ENCODE measurements at places on chromosomes 16 and 17.

GRCh38 chr16:65583498-65583897 is 461.6 kb upstream of the CDH11 start:
- DNase-seq = no peak

- peak; percentile 16 for DNase-seq
Measured at GRCh38 chr16:69522041-69522578, 43.7 kb upstream of the NFAT5 start.

DNA sequence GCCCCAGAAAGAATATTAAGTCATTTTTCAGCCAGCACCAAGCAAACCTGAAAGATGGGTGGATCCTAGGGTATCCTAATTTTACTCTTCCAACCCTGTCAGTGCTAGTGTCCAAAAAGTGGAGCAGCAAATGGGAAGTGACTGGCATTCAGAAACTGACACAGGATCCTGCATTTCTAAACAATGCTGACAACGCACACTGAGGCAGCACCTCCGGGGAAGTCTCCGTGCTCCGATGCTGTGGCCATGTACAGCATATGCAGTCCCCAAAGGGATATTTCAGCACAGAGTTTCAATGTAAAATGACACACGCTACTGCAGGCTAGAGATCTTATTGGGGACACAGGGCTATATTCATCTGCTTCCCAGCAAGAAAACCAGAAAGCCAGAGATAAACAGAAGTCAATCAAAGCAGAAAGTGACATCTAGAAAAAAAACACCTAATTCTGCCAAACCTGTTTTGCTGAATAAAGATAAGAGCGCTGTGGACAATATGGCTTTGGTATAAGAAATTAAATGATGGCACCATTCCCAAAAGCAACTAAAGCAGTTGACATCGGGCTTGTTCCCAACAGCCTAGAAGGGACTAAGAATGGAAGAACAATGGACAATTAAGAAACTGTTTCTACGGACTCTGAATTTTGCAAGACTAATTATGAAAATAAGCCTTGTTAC is 17.3 kb downstream of the XYLT1 start:
- no peak for DNase-seq

GRCh38 chr16:65037556-65037955 is 84.3 kb downstream of the CDH11 start:
- no peak for DNase-seq

GRCh38 chr17:1150863-1151600 is 28.7 kb downstream of the ABR start:
- no peak for DNase-seq

DNA sequence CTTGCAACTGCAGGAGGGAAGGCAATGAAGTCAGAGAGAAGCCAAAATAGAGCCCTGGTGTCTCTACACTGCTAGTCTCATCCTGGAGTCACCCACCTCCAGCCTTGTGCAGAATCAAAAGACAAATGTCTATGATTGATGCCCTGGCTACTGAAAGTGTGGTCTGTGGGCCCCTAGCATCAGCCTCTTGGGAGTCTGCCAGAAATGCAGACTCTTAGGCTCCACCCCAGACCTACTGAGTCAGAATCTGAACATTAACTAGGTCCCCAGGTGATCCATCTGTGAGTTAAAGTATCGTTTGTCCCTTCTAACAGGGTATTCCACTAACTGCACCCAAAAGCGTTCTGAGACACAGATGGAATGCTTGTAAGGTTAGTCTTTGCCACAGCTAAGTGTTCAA is 21.2 kb downstream of the EARS2 start:
- no peak for DNase-seq

DNA sequence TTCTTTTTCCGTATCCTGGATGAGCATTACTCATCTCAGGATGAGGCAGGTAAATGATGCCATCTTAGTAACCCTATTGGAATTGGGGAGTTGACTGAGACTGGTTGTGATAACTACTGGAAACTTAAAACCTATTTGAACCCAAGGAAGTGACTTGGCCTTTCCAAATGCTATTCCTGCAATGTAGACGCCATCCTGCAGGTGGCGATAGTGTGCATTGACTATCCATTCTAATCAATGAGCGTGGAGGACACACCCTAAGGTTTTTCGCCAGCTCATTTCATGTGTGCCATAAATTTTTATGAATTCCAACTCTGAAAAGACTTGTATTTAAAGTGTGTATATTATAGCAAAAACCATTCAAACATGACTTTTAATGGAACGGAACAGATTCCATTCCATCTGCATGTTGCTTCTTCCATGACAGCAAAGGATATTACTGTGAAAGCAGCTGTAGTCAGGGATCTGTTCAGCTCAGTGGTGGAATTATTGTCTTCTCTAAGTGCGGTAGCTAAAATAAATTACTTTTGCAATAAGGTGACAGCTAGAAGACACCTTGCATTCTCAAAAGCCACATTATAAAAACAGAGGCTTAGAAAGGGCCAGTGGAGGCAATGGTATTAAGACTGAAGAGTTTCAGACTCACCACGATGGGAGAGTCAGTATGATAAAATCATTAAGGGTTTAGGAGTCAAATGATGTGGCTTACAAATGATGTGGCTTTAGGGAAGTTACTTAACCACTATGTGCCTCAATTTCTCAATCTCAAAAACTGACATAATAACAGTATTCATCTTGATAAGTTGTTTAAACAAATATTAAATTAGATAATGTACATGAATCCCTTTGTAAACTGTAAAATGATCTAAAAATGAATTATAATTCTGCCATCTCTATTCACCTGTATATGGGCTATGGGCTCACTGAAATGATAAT is 55.5 kb downstream of the SYT17 start:
- no peak for DNase-seq

- DNase-seq = no peak
Measured at GRCh38 chr16:60077861-60078260, 1343.7 kb upstream of the GOT2 start.

DNA sequence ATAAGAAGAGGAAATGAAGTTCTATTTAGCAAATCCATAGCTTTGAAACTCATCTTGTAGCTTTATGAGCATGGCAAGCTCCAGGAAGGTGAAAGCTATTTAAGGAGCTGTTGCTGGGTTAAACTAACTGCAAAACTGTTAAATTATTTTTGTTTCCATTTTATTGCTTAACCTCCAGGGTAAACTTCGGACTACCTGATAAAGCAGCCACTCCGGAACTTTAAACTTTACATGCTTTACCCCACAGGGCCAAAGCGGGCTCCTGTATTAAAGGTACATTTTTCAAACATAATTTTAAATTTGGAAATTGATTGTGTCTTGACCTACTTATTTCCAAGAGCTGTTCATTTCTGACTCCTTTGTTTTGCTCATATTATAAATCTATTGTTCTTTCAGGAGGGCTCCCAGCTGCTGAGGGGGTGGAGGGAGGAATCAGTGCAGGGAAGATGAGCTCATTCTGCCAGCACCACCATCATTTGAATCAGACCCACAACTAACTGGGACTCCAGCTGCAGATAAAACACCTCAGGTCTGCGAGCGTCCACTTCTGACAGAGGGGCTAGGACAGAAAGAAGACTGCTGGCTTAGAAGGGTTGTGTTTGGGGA is 157.9 kb downstream of the IRX3 start:
- no peak for DNase-seq

DNA sequence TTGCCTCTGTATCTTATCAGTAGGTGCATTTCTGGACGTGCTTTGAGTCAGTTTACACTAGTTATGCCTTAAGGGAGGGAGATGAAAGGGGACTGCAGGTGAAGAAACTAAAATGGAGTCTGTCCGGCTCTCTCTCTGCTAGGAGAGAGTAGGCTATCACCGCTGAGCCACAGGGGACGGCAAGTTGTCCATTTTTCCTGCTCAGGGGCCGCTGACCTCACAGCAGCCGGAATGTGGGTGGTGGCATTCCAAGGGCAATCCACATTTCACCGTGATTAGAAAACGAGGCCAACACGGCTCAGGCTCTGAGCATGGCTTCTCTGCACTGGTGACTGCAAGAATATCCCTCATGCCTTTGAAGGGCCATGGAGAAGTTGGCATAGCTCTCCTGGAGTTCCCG is 19.0 kb upstream of the KLHDC4 start:
- peak; percentile 55 for DNase-seq

DNA sequence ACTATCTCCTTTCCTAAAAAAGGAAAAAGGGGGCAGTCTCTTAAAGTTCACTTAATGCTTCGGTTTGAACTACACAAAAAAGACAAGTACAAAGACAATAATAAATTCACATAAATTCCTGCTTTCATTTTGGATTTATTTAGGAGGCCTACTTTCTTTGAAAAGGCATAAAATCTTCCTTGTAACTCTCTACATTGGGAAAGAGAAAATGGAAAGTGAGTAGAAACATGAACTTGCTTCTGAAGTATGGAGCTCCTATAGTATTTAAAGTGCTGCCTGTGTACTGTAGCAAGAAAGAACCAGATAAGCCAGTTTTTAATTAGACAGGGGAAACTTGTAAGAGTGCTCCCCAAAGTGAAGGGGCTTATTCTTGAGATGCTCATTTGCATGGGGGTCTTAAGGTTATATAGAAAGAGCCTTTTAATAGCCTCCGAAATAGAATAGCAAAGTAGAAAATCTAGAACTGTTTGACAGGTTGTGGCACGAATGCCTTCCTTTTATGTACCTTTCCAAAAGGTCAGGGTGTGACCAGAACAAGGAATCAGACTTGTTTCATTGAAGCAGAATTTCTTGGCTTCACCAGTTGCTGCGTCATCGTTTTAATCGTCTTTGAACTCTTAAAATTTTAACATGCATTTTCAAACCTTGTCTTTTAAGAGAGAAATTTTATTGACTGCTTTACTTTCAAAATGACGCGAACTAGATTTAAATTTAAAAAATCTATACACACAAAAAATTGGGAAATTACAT is 12.9 kb downstream of the GAN start:
- no peak for DNase-seq

GRCh38 chr16:81855552-81856153 is 76.6 kb downstream of the PLCG2 start:
- no peak for DNase-seq

- DNase-seq = peak; percentile 64
Measured at GRCh38 chr17:69762359-69762758, 312.7 kb upstream of the KCNJ16 start.

DNA sequence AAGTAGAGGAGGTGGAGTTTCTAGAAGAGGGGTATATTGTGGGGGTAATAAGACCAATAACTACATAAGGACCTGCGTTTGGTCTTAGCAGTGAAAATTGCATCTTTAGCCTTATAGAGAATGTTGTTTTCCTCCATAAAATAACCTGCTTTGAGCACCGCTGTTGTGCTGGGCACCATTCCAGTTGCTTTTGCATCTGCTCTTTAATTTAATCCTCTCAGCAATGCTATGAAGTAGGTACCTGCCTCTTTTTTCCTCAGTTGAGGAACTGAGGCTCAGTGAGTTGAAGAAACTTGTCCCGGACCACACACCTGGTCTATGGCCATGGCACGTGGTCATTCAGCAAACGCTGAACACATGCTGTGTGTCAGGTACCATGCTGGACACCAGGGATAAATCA is 238.1 kb downstream of the MSI2 start:
- DNase-seq = no peak

DNA sequence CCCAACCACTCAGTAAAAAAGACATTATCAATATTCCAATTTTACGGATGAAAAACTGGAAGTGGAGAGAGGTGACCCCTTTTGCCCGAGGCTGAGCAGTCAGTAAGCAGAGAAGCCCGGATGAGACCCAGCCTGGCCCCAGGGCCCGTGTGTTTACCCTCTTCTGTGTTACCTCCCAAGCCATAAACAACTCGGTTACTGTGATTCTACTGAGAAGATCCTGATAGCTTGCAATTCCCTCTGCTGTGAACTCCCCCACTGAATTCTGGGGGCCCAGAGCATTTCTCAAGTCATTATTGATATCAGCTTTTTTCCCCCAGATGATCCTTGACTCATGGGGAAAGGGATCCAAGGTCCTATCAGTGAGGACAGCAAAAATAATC is 482.6 kb upstream of the ERCC4 start:
- no peak for DNase-seq

- no peak for DNase-seq
Measured at GRCh38 chr17:82314727-82315605, 2.4 kb downstream of the CD7 start.

DNA sequence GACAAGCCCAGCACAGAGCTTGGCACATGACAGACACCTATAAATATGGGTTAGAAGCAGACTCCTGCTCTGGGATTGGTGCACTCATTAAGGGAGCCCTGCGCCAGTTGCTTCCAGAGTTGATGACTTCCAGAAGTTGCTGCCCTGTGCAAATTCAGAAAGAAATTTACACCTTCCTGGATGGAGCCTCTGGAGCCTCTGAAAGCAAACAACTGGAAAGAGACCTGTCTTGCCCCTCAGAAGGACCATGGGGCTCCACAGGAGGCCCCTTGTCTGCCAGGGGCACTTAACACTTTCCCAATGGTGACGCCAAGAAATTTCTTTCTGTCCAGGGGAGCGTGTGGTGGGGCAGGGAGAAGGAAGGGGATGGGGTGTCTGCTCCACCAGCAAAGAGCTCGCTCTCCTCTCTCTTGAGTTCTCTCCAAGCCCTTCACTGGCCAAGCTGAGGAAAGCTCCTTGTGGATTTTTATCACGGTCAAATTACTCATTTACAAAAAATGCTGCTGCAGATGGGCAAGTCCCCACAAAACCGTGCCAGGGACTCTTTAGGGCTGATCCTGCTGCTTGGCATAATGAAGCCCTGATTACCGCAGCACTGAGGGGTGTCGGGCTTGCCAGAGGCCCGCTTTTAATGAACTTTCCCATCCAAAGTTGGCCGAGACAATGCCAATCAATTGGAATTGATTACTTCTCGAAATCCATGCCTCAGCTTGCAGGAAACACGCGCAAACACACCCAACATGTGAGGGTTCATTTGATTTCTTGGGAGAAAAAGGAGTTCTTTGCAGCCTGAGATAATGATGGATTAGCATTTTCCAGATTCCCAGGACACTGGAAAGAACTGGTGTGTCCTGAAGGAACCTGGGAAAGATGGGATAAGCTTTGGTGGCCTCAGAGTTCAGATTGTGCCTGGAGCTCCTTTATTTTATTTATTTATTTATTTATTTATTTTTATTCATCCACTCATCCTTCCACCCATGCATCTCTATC is 583.6 kb upstream of the CDH5 start:
- peak; percentile 93 for DNase-seq

- peak; percentile 72 for DNase-seq
Measured at GRCh38 chr17:48577946-48578615, at the start of gene HOXB4. TSS of gene HOXB4 (minus strand) at chr17:48578350. CDS start at chr17:48578319, 31 bp downstream.

GRCh38 chr17:7141824-7142223 is 27.2 kb upstream of the ASGR2 start:
- no peak for DNase-seq

DNA sequence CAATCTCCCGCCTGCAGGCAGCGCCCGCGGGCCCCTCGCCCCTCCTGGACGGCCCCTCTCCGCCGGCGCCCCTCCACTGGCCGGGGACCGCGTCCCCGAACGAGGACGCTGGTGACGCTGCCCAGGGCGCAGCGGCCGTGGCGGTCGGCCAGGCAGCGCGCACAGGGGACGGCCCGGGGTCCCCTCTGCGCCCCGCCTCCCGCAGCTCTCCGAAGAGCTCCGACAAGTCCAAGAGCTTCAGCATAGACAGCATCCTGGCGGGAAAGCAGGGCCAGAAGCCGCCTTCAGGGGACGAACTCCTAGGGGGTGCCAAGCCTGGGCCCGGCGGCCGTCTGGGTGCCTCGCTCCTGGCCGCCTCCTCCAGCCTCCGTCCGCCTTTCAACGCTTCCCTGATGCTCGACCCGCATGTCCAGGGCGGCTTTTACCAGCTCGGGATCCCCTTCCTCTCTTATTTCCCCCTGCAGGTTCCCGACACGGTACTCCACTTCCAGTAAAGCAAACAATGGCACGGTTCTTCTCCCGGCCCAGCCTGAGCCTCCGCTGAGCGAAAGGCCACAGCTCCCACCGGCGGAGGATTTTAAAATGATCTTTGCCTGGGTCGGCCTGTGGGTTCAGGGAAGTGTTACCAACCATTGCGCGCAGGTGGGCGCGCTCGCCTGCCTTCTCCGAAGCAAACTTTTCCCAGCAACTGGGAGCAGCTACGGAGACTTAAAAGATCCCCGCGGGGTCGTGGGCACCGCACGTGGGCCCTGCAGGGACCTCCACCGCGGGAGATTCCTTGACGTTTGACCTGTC is 1.1 kb downstream of the FOXL1 start:
- no peak for DNase-seq

All from AG10803 (cell line).